ENCODE measurements at places on chromosomes 16 and 17.

DNA sequence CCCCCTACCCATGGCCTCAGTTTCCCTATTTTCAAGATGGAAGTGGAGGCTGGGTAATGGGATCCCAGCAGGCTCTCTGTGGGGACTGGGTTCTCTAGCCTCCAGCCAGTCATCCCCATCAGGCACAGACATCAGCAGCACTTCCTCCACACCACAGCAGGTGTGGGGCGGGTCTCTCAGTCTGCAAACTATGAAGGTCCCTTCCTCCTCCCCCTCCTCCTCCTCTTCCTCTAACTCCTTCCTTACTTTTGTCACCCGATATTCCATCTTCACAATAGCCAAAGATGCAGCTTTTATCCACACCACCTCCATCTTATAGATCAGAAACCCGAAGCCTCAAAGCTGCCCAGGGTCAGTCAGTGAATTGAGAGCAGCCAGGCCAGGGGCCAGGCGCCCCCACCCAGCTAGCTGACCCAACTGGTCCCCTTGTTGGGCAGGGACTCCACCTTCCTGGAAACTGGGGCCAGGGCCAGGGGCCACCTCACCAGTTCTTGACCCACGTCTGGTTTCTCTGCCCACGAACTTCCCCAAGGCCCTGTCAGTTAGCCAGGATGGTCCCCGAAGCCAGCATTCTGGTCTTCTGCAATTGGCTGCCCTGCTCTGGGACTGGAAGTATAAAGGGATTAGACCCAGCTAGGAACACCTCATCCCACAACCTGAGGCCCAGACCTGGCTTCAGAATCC is 2.5 kb downstream of the FAM83G start:
- DNase-seq = no peak

- DNase-seq = no peak
Measured at GRCh38 chr16:85637061-85637807, 24.1 kb downstream of the GSE1 start.

GRCh38 chr17:51730303-51731050 is 428.0 kb downstream of the CA10 start:
- no peak for DNase-seq

GRCh38 chr16:86697715-86698114 is 119.4 kb downstream of the FOXL1 start:
- no peak for DNase-seq

DNA sequence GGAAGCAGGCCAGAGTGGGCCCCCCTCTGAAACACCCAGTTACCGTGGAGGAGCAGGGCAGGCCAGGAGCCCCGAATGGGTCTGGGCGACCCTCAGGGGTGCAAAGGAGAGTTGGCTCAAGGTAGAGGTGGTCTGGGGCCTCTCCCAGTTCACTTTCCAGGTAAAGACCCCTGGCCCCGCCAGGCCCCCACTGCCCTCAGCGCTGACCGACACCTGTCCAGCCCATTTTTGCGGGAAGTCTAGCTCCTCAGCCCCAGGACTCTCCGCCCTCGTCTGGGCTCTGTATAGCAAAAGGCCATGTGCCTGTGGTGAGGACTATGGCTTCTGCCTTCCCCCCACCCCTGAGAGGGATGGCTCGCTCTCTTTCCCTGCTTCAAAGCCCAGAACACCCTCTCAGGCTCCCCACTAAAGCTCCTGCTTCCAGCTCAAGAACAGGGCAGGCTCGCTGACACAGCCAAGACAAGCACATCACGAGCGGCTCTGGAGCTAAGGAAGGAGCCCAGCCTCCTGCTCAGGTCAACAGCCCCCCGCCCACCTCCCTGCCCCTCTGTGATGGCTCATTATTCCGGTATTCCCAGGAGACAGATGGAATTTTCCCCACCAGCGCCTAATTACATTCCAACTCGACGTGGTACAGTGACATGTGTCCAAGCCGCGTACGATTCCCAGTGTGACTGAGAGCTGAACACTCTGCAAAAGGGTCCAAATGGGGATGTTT is 59.4 kb downstream of the RTN4RL1 start:
- DNase-seq = peak; percentile 35

DNA sequence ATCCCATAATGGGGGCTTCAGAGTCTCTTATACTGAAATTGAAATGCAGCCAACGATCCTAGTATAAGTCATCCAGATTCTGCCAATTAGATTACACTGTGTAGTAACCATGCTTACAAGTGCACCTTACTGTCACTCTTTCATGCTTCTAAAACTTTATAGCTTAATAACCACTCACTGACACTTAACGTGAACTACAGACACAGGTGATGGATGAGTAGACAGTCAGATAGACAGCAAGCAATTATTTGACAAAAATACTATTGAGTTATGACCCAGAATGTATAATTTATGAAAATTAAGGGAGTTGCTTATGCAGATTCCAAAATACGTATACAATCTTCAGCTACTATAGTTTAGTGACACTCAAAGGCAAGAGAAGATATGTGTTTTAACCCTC is 6.3 kb downstream of the CDH8 start:
- DNase-seq = no peak

All from urothelium cell line (cell line).